CD4-positive, alpha-beta T cell treated with Interleukin-6 for 4 hours (primary cell): ENCODE measurements at places on chromosomes 7 and 10.

- DNase-seq = no peak
These were observed 130.0 kb upstream of the BTBD16 start for GRCh38 chr10:122140941-122141623.

DNA sequence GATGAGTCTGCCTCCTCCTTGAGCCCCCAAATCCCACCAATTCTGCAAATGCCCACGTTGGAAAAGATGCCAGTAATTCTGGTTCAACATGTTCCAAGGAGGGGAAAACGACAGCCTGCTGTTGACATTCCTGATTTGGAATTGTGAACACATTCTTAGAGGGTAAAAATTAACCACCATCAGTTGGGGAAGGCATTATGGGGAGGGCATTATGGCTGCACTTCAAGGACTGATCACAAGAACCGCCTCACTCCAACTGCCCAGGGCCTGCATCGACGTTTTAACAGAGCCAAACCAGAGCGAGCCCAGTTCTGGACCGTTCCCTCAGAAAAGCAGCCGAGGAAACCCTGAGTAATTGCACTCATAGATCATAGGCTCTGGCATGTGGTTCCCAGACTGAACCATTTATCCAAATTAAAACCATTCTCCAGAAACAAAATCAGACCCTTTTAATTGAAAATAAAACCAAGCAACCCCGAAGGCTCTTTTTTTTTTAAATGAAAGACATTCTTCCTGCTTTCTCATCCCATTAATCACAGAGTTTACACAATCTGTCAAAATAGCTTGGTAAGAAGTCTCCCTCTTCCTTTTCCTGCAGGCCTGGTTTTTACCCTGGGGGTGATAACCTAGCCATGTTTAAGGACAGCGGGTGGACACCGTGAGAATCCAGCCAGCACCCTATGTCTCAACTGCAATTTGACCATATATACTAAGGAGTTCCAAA, 8.0 kb downstream of the TNS3 start:
- no peak for DNase-seq

DNA sequence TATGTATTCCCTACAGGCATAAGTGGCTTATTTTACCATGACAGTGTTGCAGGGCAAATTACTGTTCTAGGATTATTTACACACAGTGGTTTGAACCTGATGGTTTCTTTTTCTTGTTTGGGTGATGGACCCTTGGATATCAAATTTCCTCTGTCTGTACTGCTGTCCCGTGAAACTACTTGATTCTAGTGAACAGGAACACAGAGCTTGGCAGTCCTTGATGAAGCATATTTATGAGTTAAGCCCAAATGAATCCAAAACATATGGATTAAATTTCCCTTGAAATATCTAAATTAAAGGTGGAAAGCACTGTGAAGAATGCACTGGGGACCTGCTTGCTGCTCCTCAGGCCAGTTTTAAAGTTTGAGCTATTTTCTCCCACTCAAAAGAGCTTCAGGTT, 635.3 kb downstream of the INHBA start:
- DNase-seq = no peak

- DNase-seq = peak; percentile 3
These were observed 69.5 kb upstream of the VOPP1 start for GRCh38 chr7:55641811-55642210.

DNA sequence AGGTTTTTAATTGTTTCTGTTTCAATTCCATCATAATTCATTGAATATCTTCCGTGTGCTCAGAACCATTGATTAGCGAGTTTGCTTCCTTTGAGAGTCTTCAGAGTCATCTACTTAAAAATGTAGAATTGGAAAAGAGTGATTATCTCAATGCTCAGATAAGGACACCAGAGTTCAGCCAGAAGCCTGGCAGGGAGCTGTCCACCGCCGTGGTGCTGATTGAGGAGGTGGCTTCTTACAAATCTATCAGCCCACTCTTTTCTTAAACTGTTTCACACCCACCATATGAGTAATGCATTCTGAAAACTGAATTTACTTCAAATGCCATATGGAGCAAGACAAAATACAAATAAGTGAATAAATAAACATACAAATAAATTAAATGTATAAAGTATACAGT, 79.3 kb downstream of the INSYN2A start:
- DNase-seq = peak; percentile 8

DNA sequence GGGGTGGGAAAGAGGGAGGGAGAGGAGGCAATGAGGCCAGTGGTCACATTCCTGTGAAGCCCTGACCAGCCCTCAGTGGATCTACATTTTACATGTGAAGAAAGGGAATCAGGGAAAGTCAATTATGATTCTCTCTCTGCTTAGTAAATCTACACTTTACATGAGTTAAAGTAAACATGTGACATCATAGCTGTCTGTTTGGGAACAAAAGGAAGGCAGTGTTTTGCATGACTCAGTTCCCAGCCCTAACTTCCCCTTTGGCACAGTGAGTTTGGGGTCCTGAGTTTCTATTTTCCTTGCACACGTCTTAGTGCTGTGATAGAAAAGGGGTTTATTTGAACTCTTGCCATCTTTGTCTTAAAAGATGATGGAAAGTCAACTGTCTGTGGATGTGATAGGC, 615.1 kb downstream of the SDK1 start:
- DNase-seq = no peak
